ENCODE measurements at places on chromosomes 4 and X.

DNA sequence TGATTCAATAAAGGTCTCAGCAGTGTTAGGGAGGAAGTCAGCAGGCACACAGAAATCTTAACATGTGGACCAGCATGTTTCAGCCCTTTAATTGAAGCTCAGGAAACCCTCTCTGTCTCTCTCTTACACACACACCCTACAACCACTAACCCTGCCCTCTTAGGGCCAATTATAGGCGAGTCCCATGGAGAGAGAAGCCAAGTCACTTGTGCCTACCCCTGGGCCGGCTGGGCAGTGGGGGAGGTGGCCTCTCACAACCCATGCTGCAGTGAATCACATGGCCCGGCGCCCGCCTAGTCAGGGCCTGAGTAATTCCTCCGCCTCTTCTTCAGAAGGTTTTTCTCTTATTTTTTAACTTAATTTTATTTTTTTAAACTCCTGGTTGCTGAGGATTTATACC lies 3.7 kb downstream of the FGD1 start:
- no peak for DNase-seq

DNA sequence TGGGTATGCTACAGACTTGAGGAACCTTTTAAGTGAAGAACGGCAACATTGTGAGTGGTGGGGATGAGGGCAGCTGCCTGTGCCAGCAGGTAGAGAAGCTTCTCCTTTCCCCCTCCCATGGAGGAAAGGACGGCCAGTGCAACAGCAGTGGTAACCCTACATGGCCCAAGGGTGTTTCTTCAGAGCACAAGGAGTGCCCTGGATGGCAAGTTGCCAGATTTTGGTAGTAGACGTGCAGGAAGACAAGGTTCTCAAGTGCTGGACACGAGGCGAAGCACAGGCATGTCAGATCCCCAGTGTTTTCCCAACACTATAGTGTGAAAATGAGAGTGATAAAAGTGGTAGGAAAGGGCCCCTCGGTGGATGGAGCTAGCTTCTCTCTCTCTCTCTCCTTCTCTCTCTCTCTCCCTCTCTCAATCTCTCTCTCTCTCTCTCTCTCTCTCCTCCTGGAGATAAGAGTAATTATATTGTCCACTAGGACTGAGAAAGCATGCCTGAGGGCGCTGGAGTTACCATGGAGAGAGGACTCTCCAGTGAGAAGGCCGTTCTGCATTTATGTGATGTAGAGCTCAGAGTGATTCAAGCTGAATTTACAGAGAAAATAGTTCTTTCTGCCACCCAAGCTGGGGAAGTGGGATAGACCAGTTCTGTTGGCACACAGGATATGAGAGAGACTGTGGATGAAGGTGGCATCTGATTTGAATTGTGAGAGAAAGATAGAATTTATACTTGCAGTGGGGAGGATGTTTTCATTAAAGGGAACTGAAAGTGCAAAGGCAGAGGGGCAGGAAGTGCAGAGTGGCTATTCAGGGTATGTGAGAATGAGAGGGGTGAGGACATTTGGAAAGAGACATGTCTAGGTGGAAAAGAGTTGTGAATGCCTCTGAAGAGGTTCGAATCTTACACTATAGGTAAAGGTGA lies 25.7 kb upstream of the TRPC3 start:
- no peak for DNase-seq

DNA sequence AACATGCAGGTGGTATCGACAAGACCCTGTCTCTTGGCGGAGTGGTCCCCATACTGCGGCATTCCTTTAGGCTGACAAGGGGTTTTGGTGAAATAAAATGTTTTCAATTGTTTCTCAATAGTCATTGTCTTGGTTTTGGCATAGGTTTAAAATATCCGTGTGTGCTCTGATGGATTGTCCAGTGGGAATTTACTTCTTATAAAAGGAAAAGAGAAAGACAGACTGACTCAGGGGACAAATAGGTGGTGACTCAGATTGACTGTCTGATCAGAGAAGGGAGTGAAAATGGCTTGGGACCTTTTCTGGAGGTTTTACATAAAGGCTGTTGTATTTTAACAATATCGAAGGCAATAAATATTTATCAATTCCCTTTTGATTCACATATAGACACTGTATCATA lies 129.8 kb downstream of the SORBS2 start:
- no peak for DNase-seq

GRCh38 chrX:40035726-40036125 lies 62.0 kb downstream of the BCOR start:
- no peak for DNase-seq

DNA sequence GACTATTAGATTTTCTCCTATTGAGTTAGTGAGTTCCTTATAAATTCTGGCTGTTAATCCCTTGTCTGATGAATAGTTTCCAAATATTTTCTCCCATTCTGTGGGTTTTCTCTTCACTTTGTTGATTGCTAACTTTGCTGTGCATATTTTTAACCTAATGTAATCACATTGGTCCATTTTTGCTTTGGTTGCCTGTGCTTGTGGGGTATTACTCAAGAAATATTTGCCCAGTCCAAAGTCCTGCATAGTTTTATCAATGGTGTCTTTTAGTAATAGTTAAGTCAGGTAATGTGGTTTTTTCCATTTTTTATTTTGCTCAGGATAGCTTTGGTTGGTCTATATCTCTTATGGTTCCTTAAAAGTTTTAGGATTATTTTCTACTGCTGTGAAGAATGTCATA lies 490.3 kb downstream of the ARAP2 start:
- no peak for DNase-seq

DNA sequence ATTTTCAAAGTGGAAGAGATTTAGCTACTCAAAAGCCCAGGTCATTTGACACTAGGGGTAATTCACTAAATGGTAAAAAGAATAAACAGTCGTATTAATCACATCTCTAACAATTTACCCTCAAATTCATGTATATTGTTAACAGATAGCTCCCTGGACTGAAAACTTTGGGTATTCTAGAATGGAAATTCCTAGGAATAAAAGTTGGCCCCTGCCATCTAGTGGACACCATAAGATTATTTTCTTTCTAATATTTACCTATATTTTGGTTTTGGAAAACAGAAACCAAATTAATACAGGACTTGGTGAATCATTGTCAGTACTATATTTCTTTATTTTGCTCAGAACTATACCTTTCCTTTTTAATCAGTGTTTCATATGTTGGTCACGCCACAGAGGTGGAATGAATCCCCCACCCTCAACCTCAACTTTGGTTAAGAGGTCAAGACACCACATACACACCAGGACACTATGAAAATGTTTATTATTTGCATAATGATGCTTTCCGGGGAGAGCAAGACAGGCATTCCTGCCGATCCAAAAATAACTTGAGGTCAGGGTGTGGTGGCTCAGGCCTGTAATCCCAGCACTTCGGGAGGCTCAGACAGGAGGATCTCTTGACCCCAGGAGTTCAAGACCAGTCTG lies 96.2 kb upstream of the APOOL start:
- no peak for DNase-seq

DNA sequence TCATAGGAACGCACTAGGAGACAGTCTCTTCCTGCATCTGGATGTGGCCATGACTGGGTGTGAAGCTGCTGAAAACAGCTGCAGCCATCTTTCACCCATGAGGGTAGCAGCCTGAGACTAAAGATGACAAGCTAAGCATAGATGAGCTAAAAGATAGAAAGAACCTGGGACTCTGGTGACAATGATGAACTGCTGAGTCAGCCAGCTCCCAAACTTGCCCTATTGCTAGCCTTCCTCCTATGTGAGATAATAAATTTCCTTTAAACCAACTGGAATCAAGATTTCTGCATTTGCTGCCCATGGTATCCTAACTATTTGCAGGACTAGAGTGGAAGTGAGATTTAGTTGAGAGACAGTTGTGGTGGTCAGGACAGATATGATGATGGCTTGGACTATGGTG lies 21.0 kb upstream of the PI4K2B start:
- DNase-seq: no peak

DNA sequence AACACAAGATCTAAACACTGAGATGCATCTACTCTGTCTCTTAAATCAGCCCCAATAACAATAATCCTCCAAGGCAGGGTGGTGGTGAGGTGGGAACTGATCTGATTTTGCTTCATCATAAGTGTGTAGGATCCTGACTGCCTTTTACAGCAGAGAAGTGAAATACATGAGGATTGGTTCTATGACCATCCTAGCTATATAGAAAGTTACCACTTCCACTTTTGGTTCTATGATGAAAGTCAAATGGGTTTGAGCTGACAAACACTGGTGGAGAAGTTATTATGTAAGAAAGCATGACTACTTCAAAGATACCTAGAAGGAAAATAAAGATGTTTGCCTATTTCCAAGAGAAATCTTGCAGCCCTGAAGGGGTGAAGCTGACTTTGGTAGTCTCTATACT lies 181.6 kb downstream of the NKX6-1 start:
- DNase-seq: no peak

GRCh38 chr4:155491336-155492120 lies 114.8 kb upstream of the MAP9 start:
- no peak for DNase-seq

- DNase-seq: no peak
These were observed 75.3 kb downstream of the PPARGC1A start for GRCh38 chr4:23814587-23814986.
